Naive thymus-derived CD4-positive, alpha-beta T cell (primary cell): ENCODE measurements at places on chromosomes 5 and 9.

DNA sequence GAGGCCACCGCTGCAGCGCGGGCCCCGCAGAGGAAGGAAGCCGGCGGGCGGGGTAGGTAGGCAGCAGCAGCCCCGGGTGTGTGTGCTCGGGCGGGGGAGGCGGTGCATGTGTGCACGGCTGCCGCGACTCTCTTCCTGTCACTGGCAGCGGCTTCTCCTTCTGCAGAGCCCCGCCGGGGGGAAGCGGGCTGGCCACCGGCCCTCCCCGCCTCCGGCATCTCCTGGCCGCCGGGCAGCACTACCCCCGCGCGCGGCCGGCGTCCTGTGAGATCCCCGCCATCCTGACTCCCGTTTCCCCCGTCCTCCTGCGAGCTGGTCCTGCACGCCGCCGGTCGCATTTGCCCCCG lies 315 bp downstream of the PIK3R1 start:
- DNase-seq, result peak; percentile 89

DNA sequence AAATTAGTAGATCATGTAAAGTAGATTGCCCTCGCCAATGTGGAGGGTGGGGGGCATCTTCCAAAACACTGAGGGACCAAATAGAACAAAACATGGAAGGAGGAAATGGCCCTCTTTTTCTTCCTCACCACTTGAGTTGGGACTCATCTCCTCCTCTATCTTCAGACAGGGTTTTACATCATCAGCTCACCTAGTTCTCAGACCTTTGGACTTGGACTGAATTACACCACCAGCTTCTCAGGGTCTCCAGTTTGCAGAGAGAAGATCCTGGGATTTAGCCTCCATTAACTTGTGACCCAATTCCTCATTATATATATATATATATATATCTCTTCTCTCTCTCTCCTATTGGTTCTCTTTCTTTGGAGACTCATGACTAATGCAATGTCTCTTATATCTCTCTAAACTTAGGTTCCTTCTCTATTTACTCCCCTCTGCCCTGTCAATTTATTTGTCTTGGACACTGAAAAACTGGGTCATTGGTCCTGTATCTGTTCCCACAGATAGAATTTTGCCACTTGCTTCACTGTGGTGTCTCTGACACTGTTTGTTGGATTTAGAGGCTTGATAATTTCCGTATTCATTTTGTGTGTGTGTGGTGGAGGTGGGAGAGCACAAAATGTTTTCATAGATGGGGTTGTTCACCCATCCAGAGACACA lies 54.3 kb upstream of the TXNDC8 start:
- DNase-seq, result no peak

- no peak for DNase-seq
Measured at GRCh38 chr5:126490167-126490940, 67.1 kb downstream of the GRAMD2B start.

GRCh38 chr9:88660611-88661010 lies 125.6 kb downstream of the NXNL2 start:
- no peak for DNase-seq

DNA sequence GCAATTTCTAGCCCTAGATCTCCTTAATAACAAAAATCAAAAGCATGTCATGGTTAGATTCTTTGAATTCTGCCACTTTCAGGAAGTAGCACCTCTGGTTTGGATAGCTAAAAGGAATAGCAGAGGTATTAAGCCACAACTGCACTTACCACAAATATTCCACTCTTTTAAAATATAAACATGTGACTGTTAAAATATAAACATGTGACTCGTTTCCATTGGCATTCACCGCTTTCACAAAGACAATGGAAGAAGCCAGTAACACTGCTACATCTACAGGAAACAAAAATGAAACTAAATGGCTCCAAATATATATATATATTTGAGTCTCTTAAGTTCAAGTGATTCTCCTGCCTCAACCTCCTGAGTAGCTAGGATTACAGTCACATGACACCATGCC lies 222.9 kb downstream of the ARL15 start:
- DNase-seq, result no peak

GRCh38 chr5:168186289-168187074 lies 105.0 kb upstream of the WWC1 start:
- DNase-seq, result no peak

- peak; percentile 10 for DNase-seq
Measured at GRCh38 chr9:71285191-71285656, 163.8 kb upstream of the TRPM3 start.

GRCh38 chr5:43202380-43202779 lies 10.4 kb downstream of the NIM1K start:
- no peak for DNase-seq

DNA sequence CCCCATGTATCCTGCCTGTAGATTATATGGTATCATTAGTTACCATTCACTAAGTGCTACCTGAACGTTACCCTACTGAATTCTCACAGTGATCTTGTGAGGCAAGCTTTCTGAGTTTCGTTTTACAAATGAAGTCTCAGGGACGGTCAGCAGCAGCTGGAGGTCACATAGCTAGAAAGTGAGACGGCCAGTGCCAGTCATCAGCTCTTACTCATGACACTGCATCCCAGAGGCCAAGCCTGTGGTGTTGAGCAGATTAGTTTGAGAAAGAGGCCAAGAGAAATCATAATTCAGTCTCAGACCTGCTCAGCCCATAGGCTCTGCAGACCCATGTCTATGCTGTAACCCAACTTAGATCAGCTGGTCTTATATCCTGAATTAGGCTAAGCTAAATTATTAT lies 95.7 kb upstream of the EGFLAM start:
- no peak for DNase-seq
